PC-3 (cell line): ENCODE measurements at places on chromosomes 11 and 22. TPM values are rescaled to one million over a fixed set of nuclear protein-coding genes. Genes with fewer than 3 reads are reported as not detected.

DNA sequence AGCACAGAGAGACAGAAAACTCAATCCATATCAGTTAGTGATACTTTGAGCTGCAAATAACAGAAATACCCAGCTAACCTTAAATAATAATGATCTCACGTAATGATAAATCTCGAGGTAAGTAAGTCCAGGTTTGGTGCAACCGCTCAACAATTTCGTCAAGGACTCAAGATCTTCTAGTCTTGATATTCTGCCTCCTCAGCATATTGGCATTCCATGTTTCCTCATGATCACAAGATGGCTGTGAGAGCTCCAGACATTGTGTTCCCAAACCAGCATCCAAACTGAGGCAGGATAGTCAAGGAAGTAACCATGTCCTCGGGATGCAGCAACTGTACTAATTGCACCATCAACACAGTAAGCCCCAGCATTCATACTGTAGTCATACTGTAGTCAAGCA lies 7.5 kb upstream of the LARGE1 start:
- DNase-seq: no peak

DNA sequence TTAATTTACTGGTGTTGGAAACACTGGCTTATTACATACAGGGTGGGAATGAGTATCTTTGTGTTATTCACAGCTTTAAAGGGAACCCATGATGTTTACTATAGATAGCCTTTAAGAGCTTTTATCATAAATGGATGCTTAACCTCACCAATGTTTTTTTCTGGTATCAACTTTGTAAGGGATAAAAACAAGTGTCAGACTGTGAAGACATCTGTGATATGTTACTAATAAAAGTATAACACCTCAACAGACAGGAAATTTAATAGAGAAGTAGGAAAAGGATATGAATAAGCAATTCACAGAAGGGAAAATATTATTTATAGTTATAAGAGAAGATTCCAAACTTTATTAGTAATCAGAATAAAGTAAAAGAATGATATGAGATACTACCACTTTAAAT lies 46.3 kb downstream of the ACAT1 start:
- no peak for DNase-seq

- no peak for DNase-seq
These were observed 11.1 kb downstream of the DGCR2 start for GRCh38 chr22:19111140-19111539.

- DNase-seq: no peak
These were observed 29.9 kb downstream of the C11orf96 start for GRCh38 chr11:43972366-43972765.

DNA sequence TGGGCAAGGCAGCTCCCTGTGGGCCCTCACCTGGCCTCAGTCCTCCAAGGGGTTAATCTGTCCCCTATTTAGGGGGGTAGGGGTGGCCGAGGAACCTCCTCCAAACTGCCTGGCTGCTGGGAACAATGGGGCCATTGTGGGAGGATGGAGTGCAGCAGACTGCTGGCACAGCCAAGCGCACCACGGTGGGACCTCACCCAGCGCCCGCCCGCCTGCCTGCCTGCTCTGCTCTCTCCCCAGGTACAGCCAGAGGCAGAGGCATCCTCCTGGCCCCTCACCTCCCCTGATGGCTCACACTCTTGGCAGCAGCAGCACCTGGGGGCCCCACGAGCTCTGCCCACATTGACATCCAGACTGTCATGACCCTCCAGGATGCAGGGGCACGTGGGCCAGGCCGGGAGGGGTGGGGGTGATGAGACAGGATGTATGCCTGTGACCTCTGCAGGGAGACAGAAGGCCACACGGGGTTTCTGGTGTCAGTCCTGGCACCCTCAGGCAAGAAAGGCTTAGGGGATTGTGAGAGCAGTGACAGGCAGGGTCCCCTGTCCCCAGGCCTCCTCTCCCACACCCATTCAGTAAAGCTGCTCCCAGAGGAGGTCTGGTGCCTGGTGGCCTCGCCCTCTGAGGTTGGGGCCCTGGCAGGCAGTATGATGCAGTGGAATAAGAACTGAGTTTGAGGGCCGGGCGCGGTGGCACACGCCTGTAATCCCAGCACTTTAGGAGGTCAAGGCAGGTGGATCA lies 11.4 kb downstream of the BCL9L start:
- peak; percentile 75 for DNase-seq

TEX12 gene
- 0.69 TPM in 1 of 2 replicates, not detected in the other for total RNA-seq

GRCh38 chr11:15123849-15124248 lies 9.1 kb downstream of the INSC start:
- peak; percentile 52 for DNase-seq

- peak; percentile 31 for DNase-seq
These were observed 32.0 kb downstream of the EXPH5 start for GRCh38 chr11:108561535-108561991.

DNA sequence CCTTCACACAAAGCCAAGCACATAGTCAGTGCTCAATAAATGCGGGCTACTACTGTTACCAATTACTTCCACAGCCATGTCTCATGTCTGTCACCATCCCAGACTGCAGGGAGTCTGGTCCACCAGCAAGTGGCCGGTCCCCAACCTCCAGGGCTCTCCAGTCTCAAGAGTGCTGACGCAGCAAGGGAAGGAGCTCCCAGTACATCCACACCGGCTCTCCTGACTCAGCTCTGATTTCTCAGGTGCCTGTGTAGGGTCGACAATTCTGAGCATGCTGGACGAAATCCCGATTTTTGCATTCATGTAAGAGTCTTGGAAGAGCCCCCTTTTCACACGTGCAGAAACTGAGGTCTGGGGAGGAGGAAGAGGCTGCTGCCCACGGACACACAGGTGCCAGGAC lies 10.3 kb upstream of the NEFH start:
- DNase-seq: no peak

POTEH gene
- total RNA-seq: not detected in 2 replicates

- DNase-seq: no peak
These were observed 2.4 kb downstream of the PACS1 start for GRCh38 chr11:66072518-66072917.

ANKRD49 gene
- 6.9 and 9.0 TPM in 2 replicates for total RNA-seq

OR51E2 gene
- not detected in 2 replicates for total RNA-seq

DNA sequence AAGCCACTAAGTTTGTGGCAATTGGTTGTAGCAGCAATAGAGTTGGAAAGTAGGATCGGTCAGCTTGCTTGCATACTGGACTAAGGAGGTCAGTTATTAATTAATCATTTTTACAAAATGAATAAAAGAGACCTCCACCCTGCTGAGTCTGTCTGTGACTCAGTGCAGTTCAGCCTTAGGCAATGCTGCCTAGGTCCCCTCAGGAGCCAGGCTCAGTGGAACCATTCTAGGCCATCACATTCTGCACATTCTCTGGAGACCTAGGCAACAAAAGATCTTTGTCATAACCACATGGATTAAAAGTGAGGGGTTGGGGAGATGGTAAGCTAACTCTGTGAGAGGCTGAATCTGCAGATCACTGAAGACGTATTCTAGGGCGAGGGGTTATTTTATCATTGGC lies 178.7 kb upstream of the CADM1 start:
- no peak for DNase-seq

DNA sequence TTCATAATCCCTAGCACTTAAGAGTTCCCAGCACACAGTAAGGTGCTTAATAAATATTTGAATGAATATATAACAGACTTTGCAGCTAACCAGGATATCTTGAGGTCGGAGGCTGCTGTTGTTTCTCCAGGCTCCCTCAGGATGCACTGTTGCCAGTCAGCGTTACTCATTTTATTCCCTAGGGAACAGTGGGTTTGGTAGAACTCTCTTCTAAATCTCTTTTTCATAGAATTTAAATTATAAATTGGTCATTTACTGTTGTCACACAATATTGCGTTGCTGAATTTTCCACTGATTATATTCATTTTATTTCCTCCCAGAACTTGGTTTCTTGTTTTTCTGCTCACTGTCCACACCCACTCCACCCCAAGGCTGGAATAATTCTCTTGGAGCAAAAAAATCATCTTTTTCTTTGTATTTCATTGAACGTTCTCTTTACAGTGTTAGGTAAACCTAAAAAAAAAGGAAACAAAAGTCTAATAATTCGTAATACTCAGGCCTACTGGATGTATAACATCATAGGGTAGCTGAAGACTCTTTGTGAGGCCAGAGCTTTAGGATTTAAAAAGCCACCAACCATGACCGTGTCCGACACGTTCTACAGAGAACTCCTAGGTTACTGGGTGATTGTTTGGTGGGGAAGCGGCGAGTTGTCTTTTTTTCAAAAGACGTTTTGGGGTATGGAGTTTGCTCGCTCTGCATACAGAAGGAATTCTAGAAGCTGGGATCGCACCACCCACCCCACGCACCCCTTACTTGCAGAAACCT lies 766 bp upstream of the CAPRIN1 start:
- no peak for DNase-seq

MMP12 gene
- total RNA-seq: not detected in 2 replicates

OR52H1 gene
- total RNA-seq: not detected in 2 replicates

GGA1 gene
- 49.1 and 55.7 TPM in 2 replicates for total RNA-seq

DNA sequence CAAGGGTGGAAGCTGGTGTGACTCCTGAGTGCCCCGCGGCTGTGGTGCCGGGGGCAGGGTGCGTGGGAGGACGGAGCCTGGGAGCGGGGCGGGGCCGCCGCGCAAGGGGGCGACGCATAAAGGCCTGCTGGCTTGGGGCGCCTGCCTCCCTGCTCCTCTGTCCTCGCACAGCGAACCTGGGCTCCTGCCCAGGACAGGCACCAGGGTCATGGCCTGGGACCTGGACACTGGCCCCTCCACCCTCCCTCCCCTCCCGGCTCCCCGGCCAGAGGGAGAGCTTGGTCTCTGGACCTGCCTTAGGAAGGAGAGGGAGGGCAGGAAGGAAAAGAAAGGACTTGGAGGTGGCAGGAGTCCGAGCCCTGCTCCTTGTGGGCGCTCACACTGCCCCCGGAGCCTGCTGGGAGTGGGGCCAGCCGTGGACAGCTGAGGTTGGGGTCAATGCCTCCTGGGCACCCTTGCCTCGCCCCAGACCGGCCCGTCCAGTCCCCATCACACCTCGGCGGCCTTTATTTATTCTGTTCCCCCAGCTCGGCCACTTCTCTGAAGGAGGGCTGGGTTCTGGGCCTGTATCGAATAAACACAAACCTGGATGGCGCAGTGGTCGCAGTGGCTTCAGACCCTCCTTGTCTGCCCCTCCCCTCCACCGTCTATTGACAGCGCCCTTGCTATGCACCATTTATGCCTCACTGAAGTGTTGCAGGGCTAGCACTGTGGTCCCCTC lies 8.7 kb downstream of the SLC16A8 start:
- DNase-seq: no peak

DNA sequence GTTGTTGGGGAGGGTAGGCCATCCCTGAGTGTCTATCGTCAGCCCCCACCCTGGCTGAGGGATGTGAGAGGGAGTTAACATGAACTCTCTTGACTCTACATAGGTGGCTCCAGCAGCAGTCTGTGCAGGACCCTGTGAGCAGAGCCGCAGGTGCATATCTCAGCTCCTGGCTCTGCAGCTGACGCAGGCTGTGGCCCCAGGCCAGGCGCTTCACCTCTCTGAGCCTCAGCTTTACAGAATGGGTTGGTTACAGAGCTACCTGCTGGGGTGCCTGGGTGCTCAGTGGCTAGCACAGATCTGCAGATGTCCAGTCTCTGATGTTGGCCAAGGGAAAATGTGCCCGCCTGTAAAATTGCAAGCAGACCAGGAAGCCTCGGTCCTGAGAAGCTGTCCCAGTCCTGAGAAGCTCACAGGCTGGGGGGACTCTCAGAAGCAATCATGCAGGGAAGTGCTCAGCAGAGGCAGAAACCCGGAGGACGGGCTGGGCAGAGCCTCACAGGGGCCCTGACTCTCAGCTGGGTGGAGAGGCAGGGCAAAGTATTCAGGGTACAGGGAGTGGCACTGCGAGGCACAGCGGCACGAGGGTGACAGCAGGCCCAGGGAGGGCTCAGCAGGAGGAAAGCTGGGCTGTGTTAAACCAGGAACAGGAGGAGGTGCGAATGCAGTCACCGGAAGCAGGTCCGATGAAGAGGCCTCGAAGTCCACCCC lies 15.9 kb upstream of the LRP5 start:
- DNase-seq: no peak

FAM111B gene
- 22.5 and 26.7 TPM in 2 replicates for total RNA-seq

FAM83F gene
- 5.5 and 9.2 TPM in 2 replicates for total RNA-seq

- no peak for DNase-seq
These were observed 18.1 kb upstream of the SCARF2 start for GRCh38 chr22:20455709-20456063.

DNA sequence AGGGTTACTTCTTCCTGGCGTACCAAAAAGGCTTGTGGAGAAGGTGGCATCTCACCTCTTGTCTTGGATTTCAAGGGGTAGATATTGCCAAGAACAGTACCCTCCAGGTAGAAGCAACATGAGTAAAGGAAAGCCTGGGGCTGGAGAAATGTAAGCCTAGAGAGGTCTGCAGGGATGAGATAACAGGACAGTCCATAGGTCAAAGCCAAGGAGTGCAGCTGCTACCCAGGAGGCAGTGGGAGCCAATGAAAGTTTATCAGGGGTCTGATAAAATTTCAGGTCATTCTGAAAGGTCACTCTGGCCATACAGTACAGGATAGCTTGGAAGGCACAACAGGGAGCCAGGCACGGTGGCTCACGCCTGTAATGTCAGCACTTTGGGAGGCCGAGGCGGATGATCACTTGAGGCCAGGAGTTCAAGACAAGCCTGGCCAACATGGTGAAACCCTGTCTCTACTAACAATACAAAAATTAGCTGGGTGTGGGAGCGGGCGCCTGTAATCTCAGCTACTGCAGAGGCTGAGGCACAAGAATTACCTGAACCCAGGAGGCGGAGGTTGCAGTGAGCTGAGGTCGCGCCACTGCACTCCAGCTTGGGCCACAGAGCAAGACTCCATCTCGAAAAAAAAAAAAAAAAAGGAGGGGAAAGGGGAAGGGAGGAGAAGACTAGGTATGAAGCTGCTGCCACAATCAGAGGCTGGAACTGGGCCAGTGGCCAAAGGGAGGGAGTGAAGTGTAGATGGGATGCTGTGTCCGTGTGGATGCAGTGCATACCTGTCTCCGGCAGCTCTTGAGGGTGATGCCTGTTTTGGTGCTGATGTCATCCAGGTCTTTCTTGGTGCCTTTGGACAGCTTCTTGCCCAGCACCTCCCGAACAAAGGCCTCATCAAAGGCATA lies 1.2 kb downstream of the FIBP start:
- peak; percentile 44 for DNase-seq

GGTLC3 gene
- total RNA-seq: not detected in 2 replicates

GRCh38 chr11:111363985-111364384 lies 15.1 kb downstream of the POU2AF1 start:
- no peak for DNase-seq

- no peak for DNase-seq
These were observed 107.1 kb upstream of the DDI1 start for GRCh38 chr11:103929170-103929903.

DNA sequence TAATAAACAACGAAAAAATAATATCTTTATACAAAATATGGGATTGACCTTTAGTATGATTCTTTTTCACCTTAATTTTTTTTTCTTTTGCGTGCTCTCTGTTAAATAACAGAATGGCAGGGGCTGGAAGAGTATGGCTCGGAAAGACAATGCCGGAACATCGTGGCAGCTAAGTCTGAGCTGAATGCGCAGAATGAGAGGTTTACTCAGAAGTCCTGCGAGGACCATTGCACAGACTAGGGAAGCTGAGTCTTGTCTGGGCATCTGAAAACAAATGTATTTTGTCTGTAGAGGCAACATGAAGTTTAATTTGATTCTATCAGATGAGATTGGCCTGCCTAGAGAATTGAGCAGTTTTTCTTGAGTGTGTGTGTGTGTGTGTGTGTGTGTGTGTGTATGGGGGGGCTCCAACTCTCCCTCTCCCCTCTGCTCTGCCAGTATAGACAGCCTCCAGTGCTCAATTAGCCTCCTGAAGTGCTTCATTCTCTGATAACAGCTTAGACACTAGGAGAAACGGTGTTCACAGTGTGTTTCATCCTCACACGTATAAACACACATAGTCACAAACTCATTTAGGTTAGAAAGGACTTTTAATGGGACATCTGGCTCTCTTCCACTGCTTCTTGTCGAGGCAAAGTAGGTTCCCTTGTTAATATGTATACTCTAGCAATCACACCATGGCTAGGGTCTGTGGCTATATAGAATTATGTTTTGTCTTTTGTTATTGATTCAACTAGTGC lies 244.3 kb upstream of the SORL1-AS1 start:
- no peak for DNase-seq
